ENCODE measurements at places on chromosomes 1 and 21. TPM values are rescaled to one million over a fixed set of nuclear protein-coding genes. Genes with fewer than 3 reads are reported as not detected.

SIM2 gene
- total RNA-seq = 0.49 TPM

ZMYM4 gene
- 68.4 TPM for total RNA-seq

FMO3 gene
- 0.65 TPM for total RNA-seq

KISS1 gene
- total RNA-seq = 1.4 TPM

LRRC71 gene
- not detected for total RNA-seq

OLIG2 gene
- total RNA-seq = not detected

ANGPTL1 gene
- total RNA-seq = 26.3 TPM

ZBTB37 gene
- 20.4 TPM for total RNA-seq

CYP2J2 gene
- total RNA-seq = 20.4 TPM

RCSD1 gene
- 8.7 TPM for total RNA-seq

TCEA3 gene
- total RNA-seq = 50.2 TPM

JAM2 gene
- 17.4 TPM for total RNA-seq

TLR5 gene
- total RNA-seq = 24.7 TPM

MAP1LC3C gene
- total RNA-seq = not detected

TNFRSF14 gene
- total RNA-seq = 160 TPM

IGSF3 gene
- total RNA-seq = 31.1 TPM

OR10K2 gene
- total RNA-seq = not detected

EDEM3 gene
- 35.4 TPM for total RNA-seq

C1orf216 gene
- 5.4 TPM for total RNA-seq

RHD gene
- not detected for total RNA-seq

G0S2 gene
- total RNA-seq = 7.7 TPM

TINAGL1 gene
- 218 TPM for total RNA-seq

PKLR gene
- total RNA-seq = not detected

NLRP3 gene
- 1.9 TPM for total RNA-seq

SYNC gene
- total RNA-seq = 6.4 TPM

NBPF11 gene
- 23.4 TPM for total RNA-seq

GPR37L1 gene
- total RNA-seq = 0.10 TPM
